Activated CD8-positive, alpha-beta memory T cell treated with anti-CD3 and anti-CD28 coated beads for 1 hour (primary cell): ENCODE measurements at places on chromosomes 5 and 9.

DNA sequence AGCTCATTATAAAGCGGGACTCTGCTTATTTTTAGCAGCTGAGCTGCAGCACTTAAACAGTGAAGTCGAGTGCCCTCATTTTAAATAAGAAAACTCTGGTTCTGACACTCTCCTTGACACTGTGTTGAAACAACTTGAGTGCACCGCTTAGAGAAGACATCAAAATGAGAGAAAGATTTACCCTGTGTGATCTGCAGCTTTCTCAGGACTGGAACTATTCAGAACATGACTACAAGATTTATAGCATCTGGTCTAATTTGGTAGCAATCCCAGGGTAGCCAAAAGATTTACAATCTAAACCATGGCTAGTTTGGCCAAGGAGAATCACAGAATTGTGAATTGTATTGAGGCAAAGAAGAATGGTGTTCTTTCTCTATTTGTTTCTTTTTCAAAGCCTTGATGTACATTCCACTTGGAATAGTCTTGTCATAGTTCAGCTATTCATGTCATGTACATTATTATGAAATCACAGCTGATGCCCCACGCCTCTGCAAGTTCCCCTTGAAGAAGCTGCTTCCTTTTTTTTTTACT lies 38.7 kb downstream of the PLEKHG4B start:
- DNase-seq, result no peak

- no peak for DNase-seq
These were observed 79.2 kb downstream of the LMX1B start for GRCh38 chr9:126692759-126693427.

DNA sequence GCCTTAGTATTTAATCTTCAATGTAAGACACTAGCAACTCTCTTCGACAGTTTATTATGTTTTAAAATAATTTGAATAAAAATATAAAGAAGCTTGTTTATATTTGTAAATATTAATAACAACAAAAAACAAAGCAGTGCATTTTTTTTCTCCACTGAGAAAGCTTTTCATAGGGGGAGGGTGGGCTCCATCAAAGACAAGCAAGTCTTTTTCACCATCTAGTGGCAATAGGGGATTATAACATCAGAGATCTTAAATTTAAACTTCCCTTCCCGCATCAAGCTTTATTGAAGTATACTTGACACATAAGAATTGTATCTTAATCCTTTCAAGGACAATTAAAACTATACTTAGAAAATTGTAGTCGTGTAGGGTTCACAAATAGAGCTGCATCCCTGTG lies 9.3 kb upstream of the OR13F1 start:
- no peak for DNase-seq

DNA sequence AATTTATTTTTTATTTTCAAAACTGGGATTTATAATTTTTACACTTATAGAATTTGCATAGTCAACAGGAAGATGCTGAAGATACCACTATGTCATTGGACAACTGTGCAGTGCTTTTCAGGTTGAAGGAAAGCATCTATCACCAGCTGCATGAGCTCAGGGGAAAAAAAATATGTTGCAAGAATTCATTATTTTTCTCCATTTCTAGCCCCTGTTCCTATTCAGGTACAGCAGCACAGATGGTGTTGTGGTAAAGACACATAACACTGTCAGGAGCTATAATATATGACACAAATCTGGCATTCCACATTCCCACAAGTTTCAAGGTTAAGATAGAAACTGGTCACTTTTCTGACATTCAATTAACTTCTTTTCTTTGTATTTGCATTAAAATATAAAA lies 1088.6 kb downstream of the MAT2B start:
- no peak for DNase-seq

DNA sequence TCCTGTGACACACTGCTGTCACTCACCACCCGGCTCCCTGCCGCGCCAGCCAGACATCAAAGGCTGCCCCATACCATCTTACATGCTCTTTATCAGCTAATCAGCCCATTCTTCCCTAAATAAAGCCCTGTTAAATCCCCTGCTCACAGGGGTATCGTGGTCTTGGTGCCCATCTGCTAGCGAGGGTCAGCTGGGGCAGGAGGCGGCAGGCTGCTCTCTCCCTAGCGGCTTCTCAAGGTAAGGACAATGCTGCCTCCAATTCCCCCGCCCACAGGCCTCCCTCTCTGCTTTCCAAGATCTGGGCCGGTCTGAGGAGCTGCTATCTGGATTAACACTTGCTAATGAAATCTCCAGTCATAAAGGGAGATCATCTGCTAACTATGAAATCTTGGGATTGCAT lies 26.8 kb downstream of the BARHL1 start:
- DNase-seq, result no peak

GRCh38 chr5:16994565-16994964 lies 58.5 kb upstream of the MYO10 start:
- DNase-seq, result no peak

- no peak for DNase-seq
These were observed 621.0 kb upstream of the ADAMTS16 start for GRCh38 chr5:4518903-4519672.

GRCh38 chr9:129451669-129452068 lies 169.2 kb downstream of the C9orf50 start:
- DNase-seq, result no peak

DNA sequence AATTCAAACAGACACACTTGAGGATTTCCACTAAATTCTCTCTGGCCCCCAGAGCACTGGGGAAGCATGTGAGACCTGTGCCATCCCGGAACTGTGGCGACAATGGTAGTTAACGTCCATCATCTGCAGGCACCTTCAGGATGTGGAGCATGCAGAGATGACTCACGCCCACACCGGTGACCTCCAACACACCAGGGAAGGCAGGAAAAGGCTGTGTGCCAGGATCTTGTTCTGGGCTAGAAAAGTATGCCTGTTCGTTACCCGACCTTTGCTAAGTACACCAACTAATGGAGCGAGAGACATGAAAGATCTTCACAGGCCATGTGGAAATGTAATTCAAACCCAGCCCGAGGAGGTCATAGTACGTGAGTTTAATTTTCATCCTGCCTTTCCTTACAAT lies 208.8 kb downstream of the MELK start:
- DNase-seq, result no peak

DNA sequence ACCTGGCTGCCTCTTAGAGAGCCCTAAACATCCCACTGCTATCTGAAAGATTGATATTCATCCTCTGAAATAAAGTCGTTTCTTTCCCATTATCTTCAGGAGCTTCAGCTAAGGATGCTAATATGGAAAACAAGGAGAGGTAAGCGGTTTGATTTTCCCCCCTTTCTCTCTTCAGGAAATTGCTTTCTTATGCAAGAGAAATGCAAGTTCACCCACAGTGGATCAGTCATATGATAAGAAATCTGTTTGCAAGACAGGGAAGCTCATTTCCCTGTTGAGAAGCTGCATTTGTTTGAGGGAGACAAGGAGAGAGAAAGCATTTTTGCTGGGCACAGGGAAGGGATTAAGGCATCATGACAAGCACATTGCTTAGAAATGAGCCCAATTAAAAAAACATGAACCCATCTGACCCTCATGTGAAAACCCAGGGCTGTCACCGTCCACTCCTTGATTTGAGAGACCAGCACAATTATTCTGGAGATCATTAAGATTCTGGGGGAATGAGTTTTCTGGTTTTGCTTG lies 53.7 kb upstream of the BOD1 start:
- DNase-seq, result no peak

GRCh38 chr5:102794677-102795331 lies 39.7 kb downstream of the PAM start:
- DNase-seq, result no peak

DNA sequence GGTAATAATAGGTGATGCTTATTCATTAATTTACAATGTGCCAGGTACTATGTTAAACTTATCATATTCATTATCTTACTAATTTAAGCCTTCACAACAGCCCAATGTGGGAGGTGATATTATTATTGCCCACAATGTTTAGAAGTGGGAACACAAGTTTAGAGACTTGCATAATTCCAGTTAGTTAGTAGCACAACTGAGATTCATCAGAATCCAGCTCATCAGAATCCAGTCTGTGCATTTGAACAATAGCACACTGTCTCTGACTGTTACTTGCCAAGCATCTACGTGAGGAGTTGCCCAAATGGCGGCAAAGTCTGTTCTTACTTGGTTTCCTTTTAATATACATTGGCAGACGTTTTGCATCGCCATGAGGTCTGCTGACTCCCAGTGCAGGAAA lies 110.9 kb upstream of the BASP1 start:
- no peak for DNase-seq

DNA sequence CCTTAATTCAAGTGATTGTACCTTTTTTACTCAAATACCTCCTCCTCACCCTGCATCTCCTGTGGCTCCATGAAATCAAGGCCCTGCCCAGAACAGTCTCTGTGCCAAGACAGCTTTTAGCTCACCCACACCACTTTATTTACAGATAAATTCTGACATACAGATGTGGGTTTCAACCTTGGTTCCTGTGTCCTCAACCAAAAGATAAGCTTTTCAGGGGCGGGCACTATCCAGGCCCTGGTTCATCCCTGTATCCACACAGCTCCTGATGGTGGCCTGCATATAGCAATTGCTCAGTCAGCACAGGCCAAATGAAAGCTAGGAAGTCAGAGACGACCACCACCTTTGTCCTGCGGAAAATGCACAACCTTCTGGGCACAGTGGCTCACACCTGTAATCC lies 8.3 kb downstream of the SHB start:
- DNase-seq, result no peak

GRCh38 chr9:135797507-135798262 lies 95.7 kb downstream of the KCNT1 start:
- no peak for DNase-seq
